ENCODE measurements at places on chromosomes 11 and 22. TPM values are rescaled to one million over a fixed set of nuclear protein-coding genes. Genes with fewer than 3 reads are reported as not detected.

DNA sequence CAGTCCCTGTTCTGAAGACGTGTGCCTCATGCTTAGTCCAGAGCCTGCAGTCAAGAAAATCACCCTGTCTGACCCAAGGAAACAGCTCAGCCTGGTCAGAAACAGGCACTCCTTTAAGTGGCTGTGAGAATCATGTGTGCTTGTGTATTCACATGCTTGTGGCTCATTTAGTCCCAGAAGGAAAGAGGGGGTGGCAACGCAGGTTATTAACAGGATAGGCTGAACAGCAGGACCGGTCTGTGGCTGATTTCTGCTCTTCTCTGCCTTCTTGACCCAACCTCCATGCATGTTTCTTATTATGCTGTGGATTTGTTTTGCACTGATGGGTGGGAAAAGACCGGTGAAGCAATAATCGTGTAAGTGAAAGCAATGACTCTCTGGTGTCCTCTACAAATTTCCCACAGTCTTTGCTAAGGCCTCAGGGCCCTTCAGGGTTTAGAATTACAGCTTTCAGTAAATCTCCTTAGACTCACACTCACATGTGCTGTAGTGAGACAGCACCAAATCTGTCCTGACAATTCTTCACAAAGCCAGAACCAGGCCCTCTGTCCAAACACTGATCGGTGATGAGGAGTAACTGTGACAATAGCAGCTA is 288.1 kb downstream of the ETS1 start:
- DNase-seq, result no peak

DNA sequence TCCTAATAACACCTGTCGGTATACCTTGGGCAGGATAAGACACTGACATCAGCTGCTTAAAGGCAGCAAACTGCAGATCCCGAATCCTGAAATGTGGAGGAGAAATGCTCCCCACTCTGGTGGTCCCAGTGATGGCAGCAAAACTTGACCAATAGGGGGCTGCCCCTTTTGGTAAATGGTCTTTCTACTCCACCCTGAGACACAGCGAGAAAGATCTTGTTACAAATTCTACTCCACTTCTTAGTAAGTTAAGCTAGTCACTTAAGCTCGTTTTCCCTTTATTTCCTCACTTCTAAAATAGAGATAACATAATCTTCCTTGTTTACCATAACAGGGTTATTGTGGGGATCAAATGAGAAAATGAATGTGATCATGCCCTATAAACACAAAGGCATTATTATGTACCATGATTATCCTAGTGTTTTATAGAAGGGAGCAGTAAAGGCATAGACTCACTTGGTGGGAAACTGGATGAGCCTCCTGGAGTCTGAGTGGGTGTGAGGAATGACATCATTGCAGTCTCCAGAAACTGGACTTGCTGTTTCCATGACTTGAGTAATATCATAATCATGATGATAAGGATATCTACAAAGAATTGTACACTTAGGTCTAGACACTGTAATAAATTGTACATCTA is 50.9 kb downstream of the ENDOD1 start:
- DNase-seq, result no peak

GRCh38 chr11:128498721-128499245 is 88.6 kb downstream of the ETS1 start:
- DNase-seq, result no peak

- no peak for DNase-seq
These were observed 228.2 kb downstream of the TMEM135 start for GRCh38 chr11:87265979-87266378.

The NPAS4 gene
- 0.63 TPM for total RNA-seq

GRCh38 chr11:61057615-61058014 is 44.7 kb upstream of the CD5 start:
- no peak for DNase-seq

- no peak for DNase-seq
These were observed 8.5 kb downstream of the ACAD8 start for GRCh38 chr11:134261626-134262488.

The PGA3 gene
- total RNA-seq, result not detected

The HBB gene
- total RNA-seq, result not detected

The ABCC8 gene
- 6.1 TPM for total RNA-seq

DNA sequence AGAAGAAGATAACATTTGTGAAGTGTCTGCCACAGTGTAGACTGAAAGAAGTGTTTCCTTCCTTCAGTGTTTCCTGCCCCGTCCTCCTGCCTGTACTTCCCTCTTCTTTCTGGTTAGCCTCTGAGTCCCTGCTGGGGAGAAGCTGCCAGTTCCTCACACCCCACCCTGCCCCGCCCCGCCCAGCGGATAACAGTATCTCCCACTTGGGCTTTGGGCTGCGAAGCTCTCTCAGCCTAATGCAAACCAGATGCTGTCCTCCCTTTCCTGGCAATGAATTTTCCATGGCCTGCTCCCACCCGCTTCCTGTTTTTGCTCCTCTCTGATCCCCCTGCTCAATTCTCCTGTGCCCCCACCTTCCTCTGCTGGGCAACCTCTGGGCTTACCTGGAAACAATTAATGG is 5.2 kb upstream of the RAB3IL1 start:
- no peak for DNase-seq

DNA sequence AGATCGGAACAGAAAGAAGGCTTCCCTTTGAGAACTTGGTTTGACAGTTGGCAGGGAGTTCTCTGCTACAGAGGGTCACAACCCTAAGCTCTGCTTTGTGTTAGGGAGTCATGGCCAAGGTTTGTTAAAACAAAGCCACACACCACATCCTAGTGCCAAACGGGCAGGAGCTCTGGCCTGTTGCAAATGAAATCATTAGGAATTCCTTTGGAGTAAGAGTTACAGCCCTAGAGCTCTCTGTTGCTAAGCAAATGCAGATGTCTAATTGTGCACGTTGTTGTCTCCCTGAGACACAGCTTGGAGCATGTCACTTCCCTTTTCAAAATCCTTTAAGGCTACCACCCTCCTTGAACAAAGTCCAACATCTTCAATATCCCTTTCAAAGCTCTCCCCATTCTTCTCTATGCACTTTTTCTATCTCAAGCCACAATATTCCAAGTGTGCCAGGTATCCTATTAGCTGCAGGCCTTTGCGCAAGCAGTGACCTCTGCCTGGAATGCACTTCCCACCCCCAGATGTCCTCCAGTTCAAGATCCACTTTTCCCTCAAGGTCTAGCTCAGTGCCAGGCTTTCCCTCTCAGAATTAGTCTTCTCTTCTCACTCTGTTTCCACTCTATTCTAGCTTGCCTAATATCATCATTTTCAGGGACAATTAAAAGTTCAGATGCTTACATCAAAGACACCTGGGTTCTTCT is 253.7 kb upstream of the POU2AF2 start:
- DNase-seq, result no peak

GRCh38 chr11:34145073-34145472 is 39.6 kb downstream of the NAT10 start:
- no peak for DNase-seq

- no peak for DNase-seq
These were observed 96.4 kb downstream of the CCDC83 start for GRCh38 chr11:85951428-85952107.

The HTR3A gene
- 4.6 TPM for total RNA-seq

- no peak for DNase-seq
These were observed 82.5 kb downstream of the ZNF280B start for GRCh38 chr22:22425783-22426624.

- DNase-seq, result no peak
These were observed 575.6 kb upstream of the KIRREL3 start for GRCh38 chr11:127576210-127576609.

The NCAM1 gene
- total RNA-seq, result 76.7 TPM

The MYBPC3 gene
- total RNA-seq, result not detected

GRCh38 chr11:15179167-15179566 is 64.4 kb downstream of the INSC start:
- DNase-seq, result no peak

DNA sequence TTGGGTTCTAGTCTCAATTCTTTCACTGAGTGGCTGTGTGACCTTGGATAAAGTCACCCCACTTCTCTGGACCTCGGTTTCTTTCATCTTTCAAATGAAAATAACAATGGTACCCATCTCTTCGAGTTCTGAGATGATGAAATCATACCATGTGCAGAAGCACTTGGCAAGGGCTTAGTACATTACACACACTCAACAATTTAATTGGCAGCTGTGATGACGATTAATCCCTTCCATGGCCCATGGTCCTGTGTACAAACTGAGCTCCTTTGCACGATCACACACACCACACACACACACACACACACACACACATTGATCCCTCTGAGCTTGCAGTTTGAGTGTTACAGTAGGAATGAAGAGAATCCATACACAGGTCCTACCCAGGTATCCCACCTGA is 103.4 kb upstream of the ASPHD2 start:
- DNase-seq, result no peak

The TEF gene
- 13.6 TPM for total RNA-seq

The ADAMTS8 gene
- 0.21 TPM for total RNA-seq

The SHANK3 gene
- total RNA-seq, result 15.2 TPM

- no peak for DNase-seq
These were observed 11.3 kb upstream of the SMIM38 start for GRCh38 chr11:69144316-69145049.

The CDC42BPG gene
- total RNA-seq, result 3.0 TPM

GRCh38 chr11:66866007-66866406 is 9.1 kb downstream of the LRFN4 start:
- DNase-seq, result no peak

DNA sequence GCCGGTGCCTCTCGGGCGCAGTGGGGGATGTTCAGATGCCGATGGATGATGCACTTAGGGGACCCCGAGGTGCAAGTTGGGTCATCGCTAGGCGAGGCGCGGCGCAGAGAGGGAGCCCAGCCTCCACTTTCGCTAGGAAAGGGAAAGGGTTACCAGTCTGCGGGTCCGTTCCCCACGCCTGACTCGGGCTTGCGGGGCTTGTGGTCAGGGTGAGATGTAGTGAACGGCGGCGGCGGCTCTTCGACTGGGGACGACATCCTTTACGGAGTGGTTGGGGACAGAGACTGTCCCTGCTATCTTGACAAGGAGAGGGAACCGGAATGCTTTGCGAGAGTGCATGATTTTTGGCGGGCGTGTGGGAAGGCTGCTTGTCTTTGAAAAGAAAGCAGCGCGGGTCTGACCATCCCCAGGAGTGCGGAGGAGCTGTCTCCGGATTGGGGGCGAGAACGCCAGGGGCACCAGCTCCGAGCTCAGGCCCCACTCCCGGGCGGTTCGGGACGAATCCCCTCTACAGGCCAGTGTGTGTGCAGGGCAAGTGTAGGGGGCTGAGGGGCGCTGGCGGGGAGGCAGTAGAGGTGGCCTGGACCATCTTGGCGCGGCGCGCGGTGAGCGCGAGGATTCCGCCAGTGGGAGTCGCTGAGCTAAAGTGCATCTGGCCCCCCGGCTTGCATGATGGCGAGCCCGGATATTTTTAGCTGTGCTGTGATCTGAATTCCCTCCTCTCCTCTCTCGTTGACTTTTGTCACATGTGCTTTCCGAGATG is 1.1 kb downstream of the FAT3 start:
- DNase-seq, result peak; percentile 44

- no peak for DNase-seq
These were observed 61.6 kb upstream of the CDON start for GRCh38 chr11:126124231-126124661.

GRCh38 chr11:129865701-129866100 is 29.7 kb downstream of the NFRKB start:
- no peak for DNase-seq

DNA sequence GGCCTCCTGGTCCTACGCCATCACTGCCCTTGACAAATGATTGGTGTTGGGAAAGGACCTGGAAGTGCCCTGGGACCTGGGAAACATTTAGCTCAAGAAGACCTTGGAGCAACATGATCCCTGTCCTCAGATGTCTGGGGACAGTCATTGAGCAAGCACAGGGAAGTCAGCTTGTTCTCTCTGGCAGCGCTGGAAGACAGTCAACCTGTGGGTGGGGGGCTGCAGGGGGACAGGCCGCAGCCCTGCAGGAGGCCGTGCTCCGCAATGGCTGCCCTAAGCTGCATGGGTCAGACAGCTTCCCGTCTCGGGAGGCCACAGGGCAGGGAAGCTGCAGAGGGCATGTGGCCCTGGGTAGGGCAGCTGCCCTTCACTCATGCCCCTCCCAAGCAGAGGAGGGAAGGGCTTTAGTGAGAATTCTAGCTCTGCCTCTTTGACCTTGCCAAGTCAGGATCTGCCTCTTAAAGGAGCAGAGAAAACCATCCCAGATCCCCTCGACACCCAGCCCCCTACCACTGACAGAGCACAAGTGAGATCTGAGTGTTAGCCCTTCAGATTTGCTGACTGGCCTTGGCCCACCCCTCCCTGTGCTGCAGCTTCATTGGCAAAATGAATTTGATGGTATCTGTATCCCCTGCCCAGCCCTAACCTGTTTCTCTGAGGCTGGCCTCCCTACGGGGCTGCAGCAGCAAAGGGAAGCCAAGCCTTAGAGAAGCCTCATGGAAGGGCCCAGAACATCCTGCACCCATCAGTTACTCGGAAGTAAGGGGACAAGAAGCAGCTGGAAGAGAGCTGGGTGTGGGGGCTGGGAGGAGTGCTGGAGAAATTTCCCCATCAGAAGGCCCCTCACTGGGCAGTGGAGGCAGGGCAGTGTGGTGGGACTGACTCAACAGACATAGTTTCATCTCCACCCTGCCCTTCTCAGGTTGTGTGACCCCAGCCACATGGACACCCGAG is 6.2 kb upstream of the SREBF2 start:
- DNase-seq, result no peak

DNA sequence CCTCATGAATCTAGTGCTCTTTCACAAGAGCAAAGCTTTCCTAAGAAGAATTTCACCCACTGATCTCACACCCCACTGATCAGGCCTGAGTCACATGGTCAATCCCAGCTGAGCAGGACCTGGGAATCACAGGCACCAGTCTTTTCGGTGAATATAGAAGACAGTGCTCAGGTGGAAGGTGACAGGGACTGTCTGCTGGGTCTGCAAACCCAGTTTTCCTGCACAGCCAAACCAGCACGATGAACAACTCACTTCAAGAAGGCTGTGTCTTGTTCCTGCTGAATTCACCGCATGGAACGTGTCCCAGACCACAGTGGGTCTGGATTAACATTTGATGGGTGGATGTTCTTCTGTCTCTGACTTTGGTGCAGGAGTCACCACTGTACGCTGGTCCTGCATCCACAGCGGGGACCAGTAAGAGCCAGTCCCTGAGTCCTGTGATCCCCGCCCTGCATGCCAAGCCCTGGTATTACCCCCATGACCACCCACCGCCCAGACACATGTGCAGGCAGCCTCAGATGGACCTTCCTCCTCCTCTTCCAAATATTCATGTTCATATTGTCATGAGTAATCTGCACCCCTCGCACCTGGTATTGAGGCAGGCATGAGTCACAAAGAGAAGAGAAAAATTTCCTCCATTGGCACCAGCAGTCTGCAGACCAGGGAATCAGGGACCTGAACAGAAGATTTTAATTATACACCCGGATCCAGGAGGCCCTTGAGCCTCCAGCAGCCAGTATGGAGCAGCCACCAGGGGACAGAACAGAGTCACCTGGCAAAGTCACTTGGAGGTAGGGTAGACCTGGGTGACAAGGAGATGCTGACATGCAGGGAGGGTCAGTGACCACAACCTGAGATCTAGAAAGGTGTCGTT is 8.6 kb upstream of the IGLL5 start:
- no peak for DNase-seq

DNA sequence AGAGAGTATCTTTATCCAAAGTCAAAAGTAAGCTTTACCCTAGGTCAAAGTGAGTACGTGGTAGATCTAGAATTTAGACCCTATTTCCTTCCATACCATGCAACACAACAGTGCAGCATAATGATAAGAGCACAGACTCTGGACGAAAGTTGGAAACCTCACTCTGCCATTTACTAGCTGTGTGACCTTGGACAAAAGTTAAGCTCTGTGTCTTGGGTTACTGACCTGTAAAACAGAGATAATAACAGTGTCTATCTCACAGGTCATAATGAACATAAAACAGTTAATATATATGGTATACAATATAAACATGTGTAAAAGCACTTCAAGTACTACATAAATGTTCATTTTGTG is 13.6 kb upstream of the CHRNA10 start:
- no peak for DNase-seq

GRCh38 chr22:17938484-17938924 is 85.9 kb downstream of the MICAL3 start:
- DNase-seq, result no peak

The CD3D gene
- not detected for total RNA-seq

Data from neural crest cell (in vitro differentiated cells).